ENCODE measurements at places on chromosomes 7 and 10. TPM values are rescaled to one million over a fixed set of nuclear protein-coding genes. Genes with fewer than 3 reads are reported as not detected.

DNA sequence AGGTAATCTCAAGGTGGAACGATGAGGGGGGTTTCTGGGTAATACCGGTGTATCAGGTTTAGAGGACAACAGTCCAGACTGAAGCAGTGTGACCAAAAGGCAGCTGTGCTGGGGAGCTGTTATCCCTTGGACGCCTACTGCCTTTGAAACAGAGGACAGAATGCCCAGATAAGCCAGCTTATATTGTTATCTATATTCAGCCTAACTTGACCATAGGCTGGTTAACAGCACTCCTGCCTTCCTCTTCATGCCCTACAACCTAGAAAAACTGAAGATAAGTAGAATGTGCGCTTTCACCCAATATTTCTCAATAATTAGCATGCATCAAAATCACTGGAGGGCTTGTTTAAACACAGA lies 44.9 kb downstream of the IL6 start:
- DNase-seq = no peak

GRCh38 chr7:75578081-75578480 lies 86.0 kb downstream of the SPDYE5 start:
- no peak for DNase-seq

Gene DIP2C
- total RNA-seq = 43.1 TPM

- no peak for DNase-seq
These were observed 67.9 kb downstream of the SPDYE5 start for GRCh38 chr7:75559976-75560365.

DNA sequence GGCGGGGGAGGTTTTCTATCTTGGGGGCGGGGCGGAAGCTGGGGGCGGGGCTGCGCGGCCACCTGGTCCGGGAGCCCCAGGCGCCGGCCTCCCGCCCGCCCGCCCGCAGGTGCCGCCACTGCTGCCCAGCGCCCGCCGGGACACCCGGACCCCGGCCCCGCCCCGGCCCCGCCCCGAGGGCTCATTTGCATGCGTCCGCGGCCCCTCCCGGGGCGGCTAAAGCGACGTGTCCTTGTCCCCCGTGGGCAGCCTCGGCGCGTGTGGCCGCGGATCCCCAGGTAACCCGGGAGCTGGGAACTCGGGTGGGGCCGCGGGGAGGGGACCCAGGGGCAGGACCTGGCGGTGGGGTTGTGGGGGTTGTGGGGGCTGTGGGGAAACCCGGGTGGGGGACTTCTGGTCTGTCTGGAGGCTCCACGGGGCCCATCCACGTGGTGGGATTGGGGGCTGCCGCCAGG lies at the start of gene BHLHA15:
BHLHA15 (plus strand) TSS at position 219 of the 455 bp plus-strand sequence. CDS start 871 bp downstream, outside the sequence.
- DNase-seq = no peak

Gene PAX4
- total RNA-seq = not detected

Gene TBX20
- total RNA-seq = 84.8 TPM

GRCh38 chr7:51121931-51122425 lies 194.6 kb downstream of the COBL start:
- DNase-seq = no peak

All from heart left ventricle (tissue), 16 donors.